ENCODE measurements at places on chromosomes 12 and 14.

DNA sequence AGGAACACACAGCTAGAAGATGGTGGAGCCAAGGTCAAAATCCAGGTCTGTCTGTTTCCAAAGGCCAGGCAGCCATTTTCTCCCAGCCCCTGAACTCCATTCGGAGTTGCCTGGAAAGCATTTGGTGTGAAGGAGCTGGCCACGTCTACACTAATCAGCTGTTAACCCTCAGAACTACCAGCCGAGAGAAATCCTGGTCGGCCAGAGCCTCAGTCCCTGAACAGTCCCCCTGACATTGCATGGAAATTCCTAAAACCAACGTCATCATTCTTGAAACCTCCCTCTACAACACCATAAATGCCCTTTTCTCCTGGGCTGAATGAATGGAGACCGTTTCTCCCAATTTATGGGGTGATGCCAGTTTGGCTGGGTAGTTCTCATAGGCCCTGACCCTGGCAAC is 245.6 kb downstream of the SLC41A2 start:
- DNase-seq, result no peak

DNA sequence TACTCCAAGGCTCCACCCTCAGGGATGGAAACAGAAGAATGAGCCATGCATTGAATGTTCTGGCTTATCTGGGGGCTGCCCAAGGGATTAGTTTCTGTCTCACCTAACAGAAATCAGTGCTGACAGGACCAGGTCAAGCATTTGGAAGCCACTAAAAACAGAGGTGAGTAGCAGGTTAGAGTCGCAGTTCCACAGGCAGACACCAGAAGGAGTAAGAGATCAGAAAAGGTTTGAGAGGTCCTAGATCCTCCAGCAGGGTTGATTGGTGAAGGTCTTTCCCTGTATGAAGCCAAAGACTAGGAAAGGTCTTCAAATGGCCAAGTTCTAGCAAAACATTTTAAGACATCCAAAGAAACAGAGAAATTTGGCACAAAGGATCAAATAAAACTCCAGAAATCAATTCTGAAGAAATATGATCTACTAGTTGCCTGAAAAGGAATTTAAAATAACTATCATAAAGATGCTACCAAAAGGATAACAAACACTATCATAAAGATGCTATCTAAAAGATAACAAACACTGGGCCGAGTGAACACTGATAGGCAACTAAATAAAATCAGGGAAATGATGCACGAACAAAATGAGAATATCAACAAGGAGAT is 19.5 kb upstream of the TTC9 start:
- DNase-seq, result no peak

- no peak for DNase-seq
Measured at GRCh38 chr12:91633734-91634357, 451.2 kb upstream of the DCN start.

GRCh38 chr12:77494296-77494695 is 336.4 kb upstream of the NAV3 start:
- DNase-seq, result no peak

- no peak for DNase-seq
Measured at GRCh38 chr14:63737582-63738006, 9.7 kb upstream of the SGPP1 start.

DNA sequence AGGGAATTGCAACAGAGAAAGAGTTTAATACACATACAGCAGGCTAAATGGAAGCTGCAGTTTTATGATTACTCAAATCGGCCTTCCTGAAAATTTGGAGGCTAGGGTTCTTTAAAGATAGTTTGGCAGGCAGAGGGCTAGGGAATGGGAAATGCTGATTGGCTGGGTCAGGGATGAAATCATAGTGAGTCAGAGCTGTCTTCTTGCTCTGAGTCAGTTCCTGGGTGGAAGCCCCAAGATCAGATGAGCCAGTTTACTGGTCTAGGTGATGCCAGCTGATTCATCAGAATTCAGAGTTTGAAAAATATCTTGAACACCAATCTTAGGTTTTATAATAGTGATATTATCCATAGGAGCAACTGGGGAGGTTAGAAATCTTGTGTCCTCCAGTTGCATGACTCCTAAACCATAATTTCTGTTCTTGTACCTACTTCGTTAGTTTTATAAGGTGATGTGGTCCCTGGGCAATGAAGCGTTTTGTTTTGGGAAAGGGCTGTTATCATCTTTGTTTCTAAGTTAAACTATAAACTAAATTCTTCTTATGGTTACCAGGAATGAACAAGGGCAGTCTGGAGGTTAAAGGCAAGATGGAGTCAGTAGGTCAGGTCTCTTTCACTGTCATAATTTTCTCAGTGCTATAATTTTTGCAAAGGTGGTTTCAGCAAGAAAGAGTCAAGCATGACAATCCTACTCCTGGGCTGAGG is 257.8 kb upstream of the CCDC196 start:
- DNase-seq, result no peak

DNA sequence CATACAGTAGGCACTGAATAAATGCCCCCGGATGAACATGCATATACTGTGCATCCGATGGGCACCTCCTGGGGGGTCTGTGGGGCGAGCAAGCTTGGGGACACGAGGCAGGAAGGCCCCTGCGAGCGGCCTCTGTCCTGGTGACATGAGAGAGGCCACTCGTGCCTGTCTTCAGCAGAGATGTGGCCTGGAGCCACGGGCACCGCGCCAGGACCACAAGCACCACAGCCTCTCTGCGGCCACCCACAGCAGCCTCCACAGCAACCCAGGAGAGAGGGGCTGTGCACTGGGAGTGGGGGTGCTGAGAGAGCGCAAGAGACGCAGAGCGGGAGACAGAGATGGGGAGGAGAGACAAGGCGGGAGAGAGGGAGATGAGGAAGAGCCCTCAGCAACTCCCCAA is 118.5 kb downstream of the RFLNA start:
- no peak for DNase-seq

- DNase-seq, result peak; percentile 15
Measured at GRCh38 chr14:91417120-91417982, at the start of gene CCDC88C. TSS of gene CCDC88C (minus strand) at chr14:91417820. CDS start at chr14:91417690, 130 bp downstream.

DNA sequence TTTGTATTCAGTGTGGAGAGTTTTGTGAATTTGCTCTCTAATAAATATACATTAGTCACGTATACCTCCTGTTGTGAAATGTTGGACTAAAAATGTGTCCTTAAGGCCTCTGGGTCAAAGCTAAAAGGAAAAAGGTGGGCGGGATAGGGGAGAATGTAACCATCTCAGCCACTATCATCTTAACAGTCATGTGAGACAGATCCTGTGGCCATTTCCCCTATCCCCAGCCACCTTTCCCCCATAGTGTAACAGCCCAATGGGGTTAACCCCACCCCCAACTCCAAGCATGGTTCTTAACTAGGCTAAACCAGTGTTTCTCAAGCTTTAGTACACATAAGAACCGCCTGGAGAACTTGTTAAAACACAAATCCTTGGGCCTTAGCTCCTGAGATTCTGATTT is 6.5 kb upstream of the ITPR2 start:
- DNase-seq, result no peak

DNA sequence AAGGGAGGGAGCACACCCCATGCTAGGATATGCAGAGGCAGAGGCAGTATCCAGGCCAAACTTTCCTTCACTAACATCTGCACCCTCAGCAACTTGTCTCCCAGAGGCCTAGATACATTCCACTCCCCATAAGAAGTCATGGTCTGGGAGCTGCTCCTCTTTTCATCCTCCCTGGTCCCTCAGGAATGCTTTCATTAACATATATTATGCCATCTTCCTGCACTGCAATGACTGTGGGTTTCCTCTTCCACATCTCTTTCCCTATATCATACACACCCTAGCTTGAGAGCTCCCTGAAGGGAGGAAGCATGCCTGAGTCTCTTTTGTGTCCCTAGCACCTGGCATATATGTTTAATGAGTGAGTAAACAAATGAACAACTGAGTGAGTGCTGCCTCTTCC is 8.6 kb downstream of the DDN start:
- DNase-seq, result no peak

DNA sequence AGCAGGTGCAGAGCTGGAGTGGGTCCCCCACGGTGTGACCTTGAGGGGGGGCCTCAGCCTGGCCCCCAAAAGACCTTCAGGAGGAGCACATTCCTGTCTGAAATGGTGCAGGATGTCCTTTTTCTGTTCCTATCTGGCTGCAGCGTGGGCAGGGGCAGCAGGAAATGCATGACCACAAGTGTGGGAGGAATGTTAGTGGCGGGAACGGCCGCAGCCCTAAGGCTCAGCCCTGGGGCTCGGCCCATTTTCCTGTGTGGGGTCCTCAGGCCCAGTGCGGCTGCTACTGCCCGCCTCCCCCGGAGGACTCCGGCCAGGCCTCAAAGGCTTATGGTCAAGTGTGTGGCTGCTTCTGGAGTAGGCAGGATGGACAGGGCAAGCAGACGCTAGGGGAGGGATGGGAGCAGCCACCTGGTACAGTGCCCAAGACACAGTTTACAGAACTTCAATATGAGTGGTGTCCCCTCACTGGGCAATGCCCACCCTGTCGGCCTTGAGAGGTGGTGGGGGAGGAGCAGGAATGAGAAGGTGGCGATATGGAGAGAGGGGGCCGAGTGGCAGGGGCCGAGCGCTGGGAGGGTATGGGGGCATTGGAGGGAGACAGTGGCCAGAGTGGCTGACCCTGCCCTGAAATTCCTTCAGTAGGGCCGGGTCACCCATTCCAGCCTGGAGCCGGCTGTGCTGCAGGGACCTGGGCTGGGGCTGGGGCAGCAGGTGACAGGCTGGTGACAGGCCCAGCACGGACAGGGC is 137.4 kb downstream of the CALM1 start:
- peak; percentile 12 for DNase-seq

DNA sequence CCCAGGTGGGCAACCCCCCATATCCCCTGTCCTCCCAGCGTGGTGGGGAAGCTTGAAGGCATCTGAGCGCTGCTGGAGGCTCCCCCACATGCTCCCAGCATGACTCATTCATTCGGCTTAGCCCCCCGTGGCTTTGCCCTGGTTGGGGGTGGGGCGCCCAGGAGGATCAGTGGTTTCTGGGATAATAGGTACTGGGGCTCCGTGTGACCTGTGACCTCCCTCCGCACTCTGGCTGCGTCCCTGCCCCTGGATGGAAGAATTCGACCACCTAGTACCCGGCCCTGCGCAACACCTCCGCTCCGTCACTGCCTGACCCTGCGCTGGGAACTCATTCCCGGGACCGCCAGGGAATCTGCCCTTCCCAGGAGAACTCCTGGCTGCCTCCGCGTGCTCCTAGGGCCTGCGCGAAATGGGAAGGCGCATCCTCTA is 120.1 kb downstream of the AACS start:
- DNase-seq, result no peak

DNA sequence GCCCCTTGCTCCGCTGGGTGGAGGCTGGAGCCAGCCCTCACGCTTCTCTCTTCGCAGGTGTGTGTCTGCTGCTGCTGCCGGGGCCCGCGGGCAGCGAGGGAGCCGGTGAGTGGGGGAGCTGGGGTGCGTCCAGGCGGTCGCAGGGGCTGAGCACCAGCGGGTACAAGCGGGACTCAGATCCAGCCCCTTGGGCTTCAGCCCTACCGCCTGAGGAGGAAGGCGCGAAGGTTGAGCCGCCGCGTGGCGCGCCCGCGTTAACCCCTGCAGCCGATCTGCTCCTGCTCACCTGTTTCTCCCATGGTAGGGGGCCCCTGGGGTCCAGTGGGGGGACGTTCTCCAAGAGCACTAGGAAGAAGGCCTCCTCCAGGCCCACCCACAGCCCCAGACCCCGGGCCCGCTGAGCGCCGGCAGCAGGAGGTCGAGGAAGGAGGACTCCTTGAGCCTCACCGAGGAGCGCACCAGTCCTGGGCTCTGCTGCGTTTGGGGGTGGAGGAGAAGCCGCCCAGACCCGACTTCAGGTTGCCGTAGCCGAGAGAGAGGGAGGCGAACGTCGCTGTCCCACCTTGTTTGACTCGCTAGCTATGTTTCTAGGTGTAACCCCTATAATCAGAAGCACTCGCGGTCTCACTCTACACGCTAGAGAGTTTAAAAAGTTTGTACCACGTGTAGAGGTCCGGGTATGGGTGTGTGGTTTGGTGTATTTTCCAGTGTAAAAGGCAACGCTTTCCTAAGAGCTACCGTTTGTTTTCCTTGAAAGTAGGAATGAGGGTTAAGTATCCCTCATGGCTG is 834 bp downstream of the COCH start:
- no peak for DNase-seq

DNA sequence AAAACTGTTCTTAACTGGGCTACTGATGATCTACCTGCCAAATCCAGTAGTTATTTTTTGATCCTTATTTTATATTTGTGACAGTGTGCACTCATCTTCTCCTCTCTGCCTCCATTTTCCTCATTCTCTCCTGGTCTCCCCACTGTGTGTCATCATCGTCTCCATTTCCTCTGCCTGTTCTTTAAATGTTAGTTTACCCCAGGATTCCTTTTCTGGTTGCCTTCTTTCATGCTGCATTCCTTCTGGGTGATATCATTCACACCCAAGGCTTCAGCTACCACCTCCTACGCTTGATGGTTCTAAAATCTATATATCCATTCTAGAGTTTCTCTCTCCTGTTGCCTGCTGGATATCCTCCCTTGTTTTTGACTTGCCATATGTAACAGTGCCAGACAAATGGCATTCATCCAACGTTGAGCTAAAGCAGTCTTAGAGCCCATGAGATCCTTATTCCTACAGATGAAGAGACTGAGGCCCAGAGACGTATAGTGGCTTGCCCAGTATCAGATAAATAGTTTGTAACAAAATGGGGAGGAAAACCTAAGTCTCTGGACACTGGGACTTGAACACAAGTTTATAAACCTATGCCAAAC is 109.5 kb downstream of the DIP2B start:
- peak; percentile 67 for DNase-seq

- no peak for DNase-seq
Measured at GRCh38 chr14:96772929-96773328, 24.3 kb upstream of the VRK1 start.

- DNase-seq, result no peak
Measured at GRCh38 chr14:38973083-38973700, 129.8 kb downstream of the SEC23A start.

DNA sequence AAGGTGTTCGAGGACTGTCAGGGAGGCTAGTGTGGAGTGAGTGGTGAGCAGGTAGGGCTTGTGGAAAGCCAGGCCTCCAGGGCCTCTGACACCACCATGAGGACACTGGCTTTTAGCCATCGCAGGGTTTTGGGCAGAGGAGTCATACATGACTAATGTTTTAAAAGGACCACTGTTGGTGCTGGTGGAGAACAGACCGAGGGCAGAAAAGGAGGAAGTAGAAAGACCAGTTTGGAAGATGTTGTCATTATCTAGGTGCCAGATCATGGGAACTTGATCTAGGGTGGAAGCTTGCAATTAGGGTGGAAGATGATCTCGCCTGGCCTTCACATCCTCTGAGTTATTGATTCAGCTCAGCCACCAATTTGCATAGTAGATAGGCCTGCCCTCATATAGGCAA is 144.2 kb downstream of the C12orf75 start:
- no peak for DNase-seq

GRCh38 chr14:76294876-76295275 is 81.1 kb upstream of the ESRRB start:
- DNase-seq, result no peak

DNA sequence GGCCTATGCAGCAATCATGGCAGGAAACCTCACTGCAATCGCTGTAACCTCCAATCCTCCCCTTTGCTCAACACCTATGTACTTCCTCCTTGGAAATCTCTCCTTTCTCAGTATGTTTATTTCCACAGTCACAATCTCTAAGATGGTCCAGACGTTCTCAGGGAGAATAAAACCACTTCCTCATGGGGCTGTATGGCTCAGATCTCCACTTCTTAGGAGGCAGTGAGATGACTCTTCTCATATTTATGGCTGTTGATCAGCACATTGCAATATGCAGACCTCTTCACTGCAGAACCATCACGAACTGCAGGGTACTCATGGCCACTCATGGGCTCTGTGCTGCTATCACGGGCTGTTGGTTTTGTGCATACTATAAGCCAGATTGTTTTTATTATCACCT is 17.1 kb upstream of the OR4K17 start:
- no peak for DNase-seq

Measured in HS-27A (cell line).